RCC 7860 (cell line): ENCODE measurements at places on chromosomes 3 and 15.

- no peak for DNase-seq
Measured at GRCh38 chr3:107680698-107681097, 157.9 kb downstream of the BBX start.

GRCh38 chr15:25874379-25874778 lies 11.3 kb upstream of the ATP10A start:
- DNase-seq: no peak

DNA sequence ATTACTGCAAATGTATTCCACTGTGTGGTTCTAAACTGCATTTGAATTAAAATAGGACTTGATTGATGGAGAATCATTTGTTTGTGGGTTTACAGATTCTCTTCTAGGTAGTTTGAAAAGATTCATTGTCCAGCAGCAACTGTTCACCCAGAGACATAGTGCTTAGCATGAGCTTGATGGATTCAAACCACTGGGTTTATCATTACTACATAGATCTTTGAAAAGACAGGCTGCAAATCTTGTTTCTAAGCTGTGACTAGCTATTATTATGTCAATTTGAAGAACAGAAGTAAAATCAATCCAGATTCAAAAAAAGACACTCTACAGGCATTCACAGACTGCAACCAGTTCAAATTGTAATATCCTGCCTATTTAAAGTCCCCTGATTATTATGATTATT lies 49.8 kb downstream of the MBNL1 start:
- no peak for DNase-seq

GRCh38 chr3:55876560-55876959 lies 389.5 kb upstream of the WNT5A start:
- no peak for DNase-seq

DNA sequence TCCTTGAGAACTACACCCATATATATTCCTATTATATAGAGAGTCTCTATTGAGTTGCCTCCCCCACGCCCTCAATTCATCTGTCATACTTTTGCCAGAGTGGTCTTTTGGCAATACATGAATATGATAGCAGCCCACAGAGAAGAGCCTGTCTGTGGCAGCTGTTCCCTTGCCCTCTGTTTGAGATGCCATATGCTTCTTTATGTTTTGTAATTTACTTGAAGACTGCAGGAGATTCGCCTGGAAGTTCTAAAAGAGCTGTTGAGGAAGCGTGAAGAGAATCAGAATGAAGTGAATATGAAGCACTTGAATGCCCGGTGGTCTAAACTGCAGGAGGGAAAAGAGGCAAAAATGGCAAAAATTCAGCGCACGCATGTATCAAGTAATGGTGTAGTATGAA lies 27.2 kb downstream of the CFAP91 start:
- no peak for DNase-seq

- DNase-seq: no peak
Measured at GRCh38 chr15:71189718-71190117, 74.4 kb downstream of the THSD4 start.

GRCh38 chr3:134337071-134337482 lies 37.2 kb downstream of the AMOTL2 start:
- no peak for DNase-seq

DNA sequence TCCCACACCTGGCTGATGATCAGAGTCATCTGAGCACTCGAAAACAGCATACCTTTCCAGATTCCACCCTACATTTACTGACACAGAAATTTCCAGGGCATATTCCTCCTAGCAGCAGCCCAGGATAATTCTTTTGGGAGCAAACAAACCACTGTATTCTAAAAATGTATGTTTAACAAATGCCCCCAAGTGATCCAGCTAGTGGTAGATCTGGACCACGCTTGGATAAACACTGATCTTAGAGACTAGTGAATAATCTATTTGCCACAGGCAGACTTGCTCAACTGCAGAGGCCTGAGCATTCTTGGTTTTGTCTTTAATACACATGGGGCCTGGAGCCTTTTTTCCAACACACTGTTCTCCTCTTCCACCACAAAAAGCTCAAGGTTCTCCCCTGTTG lies 89.6 kb downstream of the TM4SF4 start:
- DNase-seq: peak; percentile 51

DNA sequence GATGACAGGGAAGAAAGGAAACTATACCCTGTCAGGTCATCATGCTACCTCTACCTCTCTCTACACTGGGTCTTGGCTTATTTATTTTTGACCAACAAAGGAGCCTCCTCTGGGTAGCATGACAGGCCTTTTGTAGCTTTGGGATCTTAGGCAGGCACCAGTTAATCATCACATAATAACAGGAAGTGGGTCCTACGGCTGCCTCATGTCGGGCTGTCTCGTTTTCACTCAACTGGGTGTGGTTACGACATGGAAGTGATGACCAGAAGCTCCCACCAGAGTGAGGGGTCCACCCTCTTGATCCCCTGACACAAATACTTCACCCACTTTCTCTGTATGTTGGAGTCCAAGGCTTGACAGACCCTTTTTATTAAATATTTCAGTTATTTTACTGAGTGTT lies 105.3 kb downstream of the CD47 start:
- peak; percentile 43 for DNase-seq

DNA sequence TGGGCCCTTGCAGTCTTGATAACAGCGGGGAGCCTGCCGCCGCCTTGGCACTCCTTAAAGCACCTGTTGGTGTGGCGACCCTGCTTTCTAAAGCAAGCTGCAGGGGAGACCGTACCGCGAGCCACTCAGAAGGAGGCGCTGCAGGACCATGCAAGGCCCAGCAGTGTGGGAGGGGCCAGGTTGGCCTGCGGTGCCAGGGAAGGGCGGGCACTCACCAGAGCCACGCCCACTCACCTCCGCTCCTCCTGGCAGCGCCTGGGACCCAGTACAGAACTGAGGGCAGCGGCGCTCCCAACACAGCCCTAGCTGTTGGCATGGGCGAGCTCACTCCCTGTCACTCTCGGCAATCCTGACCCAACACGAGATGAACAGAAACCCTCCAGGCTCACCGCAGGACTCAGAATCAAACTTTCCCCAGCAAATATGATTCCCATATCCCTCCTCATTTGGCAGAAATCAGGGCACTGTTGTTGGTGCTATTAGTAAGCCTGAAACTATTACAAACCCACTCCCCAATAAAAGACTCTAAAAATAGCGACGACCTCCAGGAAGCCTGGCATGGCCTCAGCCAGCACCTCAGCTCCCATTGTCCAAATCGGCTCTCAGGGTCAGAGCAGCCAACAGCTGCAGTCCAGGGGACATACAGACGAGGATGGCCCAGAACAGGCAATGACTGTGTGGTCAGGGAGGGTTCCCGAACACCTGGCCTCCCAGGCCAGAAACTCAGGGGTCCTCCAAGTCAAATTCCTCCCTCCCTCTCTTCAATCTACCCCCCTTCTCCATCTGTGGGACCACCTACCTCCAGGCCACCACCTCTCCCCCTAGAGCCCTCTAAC lies 77.2 kb downstream of the TBC1D2B start:
- DNase-seq: no peak

- no peak for DNase-seq
Measured at GRCh38 chr3:143849854-143850549, 1.7 kb upstream of the SLC9A9 start.

DNA sequence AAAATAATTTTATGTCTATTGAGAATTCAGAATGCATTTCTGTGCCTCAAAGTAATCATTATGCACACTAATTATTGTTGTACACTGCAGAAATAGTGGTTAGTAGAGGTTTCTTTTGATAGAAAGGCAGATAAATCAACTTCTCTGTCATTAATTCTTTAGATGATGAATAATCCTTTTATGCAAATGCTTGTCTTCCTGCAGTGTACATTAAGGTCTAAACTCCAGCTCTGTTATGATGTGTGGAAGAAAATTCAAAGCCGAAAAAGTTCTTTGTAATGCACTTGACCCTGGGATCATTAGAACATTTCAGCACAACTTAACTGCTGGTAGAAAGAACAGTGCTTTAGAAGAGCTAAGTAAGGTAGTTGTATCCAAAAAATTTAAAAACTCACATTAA lies 353.0 kb downstream of the NLGN1 start:
- no peak for DNase-seq

GRCh38 chr3:130981469-130981868 lies 45.2 kb downstream of the ASTE1 start:
- no peak for DNase-seq

- DNase-seq: no peak
Measured at GRCh38 chr3:126685021-126685420, 19.0 kb upstream of the CHCHD6 start.

DNA sequence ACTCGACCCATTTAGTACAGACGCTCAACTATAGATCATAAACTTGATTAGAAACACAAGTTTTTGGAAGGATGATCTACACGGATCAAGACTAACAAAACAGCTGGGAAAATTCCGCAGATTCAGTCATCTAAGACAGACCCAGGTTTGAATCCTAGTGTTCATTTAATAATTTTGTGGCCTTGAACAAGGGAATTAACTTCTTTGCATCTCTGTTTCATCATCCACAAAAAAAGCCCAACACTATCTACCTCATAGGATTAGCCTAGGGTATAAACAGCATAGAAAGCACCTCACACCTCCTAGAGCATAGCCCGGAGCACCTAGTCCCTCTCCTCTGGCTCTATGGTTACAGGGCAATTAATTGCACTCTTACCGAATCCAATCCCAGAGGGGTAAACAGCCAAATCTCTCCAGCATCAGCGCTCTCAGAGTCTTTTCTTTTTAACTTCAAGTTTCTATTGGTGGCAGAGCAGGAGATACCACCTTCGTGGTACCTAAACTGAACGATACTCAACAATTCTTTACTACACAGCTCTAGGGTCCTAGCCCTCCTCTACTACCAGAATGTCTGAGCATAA lies 3.5 kb downstream of the TBL1XR1 start:
- DNase-seq: no peak

DNA sequence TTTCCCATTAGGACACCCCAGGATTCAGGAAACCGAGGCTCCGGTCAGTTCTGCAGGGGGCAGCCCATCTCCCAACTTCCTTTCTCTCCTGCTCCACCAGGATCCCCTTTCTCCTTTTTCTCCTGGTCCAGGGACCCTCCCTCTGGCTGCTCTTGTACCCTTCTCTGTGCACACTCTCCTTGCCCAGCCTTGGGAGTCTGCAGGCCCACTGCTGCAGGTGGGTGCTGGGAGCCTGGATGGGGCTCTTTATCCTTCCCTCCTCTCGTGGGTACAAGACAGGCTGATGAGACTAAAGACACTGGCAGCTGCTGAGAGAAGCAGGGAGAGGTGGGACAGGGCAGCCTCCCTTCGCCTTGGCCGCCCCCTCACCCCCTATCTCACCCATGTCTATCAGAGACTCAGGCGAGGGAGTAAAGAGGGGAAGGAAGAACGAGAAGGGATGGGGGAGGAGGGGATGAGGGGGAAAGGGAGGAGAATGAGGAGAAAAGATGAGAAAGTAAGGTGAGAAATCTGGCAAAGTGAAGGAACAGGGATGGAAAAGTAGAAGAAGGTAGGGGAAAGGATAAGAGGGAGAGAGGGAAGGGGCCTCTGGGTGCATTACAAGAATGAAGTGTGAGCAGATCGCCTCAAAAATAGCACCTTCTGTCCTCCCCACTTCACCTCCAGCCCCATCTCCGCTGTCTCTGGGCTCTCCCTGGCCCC lies 45.2 kb downstream of the ITGA11 start:
- DNase-seq: no peak

GRCh38 chr3:101261506-101261905 lies 58.9 kb downstream of the IMPG2 start:
- no peak for DNase-seq

DNA sequence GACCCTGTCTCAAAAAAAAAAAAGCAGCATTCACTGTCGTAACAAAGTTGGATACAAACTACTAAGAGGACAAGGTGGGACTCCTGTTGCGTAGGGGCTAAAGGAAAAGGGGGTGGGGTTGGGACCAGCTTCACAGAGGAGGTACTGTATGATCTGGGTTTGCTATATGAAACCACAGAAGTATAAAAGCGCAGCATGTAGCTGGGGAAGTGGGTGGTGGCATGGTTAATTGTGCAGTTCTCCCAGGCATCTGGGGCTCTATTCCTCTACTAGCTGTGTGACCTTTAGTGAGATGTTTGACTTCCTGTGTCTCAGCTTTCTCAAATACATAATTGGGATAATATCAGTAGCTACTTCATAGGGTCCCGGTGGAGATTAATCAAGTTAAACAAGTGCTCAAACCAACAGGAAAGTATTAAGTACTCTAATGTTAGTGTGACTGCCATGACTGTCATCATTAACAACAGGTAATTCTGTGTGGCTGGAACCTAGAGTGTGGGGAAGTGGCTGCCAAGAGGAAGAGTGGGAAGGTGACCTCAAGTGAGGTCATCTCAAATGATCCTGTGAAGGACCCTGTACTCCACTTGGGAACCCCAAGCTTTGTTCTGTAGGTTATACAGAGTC lies 11.5 kb downstream of the PARP16 start:
- no peak for DNase-seq

- DNase-seq: no peak
Measured at GRCh38 chr3:183526838-183527427, 28.6 kb downstream of the KLHL6 start.

DNA sequence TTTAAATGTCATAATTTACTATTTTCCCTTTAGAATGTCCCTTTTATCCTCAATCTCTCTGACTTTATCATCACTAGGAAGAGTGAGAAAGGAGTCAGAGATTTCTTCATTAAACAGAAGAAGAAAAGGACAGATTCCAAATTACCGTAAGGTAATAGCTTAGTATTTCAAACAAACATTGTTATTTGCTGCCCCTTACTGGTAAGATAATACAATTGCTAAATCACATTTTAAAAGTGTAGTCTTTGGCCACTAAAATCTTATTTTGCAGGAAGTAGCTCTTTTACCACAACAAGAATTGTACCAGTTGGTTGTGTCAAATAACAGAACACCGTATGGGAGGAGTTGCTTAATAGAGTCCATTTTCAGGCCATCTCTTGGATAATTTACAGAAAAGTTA lies 53.7 kb downstream of the CGGBP1 start:
- DNase-seq: no peak

DNA sequence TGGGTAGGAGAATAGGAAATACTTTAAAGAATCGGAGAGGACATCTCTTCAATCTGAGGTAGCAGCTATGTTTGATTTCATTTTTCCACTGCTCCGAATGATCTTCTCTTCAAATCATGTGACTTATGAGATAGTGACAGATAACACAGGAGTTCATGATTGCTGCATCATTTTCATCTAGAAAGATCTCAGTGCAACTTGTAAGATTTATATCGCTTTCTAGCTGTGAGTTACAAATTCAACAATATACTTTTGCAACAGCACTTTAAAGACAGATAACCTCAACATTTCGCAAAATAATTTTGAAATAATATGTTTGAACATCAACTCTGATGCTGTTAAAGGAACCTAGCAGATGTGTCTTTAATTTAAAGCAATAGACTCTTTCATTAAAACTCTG lies 99.9 kb upstream of the CCDC80 start:
- DNase-seq: no peak

- DNase-seq: peak; percentile 14
Measured at GRCh38 chr3:172939651-172940293, 189.2 kb downstream of the ECT2 start.

GRCh38 chr3:134299888-134300206 lies 49.2 kb upstream of the RYK start:
- DNase-seq: no peak
